ENCODE measurements at places on chromosomes 1 and 21.

DNA sequence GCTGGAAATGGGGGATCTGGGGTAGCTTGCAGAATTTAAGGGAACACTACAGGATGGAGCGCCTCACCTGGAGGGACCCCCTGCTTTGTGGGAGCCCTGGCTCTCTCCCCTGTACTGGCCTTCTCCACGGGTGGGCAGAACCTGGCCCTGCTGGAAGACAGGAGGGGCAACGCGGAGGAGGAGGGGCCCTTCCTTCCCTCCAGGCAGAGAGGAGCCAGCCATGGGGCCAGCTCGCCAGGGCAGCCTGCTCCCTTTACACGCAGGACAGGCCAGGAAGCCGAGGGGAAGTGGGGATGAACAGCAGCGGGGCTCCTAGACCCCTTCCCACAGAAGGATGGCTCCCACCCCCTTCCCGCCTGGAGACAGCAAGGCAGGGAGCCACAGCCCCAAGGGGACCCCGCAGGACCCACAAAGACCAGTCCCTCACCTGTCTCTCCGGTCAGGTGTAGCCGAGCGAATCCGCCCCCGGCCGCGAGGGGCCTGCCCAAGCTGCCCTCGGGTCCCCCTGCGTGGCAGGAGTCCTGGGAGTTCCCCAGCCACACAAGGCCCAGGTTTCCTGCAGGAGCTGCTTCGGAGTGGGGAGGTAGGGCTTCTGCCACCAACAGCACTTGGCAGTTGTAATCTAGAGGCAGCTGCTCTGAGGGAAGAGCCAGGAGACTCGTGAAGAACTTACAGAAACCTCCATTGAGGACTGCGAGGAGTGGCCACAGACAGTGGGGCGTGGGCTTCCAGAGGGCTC lies 1.6 kb upstream of the SLC19A1 start:
- no peak for DNase-seq

DNA sequence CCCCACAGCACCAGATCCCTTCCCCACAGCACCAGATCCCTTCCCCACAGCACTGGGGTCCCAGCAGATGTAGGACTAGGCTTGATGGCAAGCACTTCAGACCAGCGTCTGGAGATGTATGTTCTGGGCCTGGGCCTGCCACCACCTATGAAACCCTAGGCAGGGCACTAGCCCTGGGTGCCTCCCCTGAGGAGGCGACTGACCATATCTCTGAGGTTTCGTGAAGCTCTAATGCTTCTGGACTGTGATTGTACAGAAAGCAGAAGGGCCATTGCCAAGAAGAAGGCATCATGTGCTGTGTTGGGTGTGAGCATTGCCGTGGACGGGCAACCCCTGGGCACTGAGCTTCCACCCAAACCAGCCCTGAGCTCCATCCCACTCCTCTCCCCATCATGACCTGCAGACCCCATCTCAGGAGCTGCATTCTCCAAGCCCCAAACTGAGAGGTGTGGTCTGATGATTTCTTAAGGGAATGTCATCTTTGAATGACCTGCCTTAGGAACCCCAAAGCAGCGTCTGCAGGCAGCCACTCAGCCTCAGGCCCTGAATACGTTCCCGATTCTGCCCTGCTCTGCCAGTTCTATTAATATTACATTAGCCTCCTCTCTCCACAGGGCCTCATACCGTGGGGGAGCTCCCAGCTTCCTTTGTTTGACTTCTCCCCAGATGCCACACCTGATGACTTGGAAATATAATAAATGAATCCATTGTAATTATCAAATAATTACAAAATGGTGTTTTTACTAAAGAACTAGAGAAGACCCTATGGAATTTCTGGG lies 163.4 kb downstream of the TRIM33 start:
- no peak for DNase-seq

- DNase-seq = no peak
Measured at GRCh38 chr1:209391792-209392191, 191.7 kb upstream of the CAMK1G start.

- DNase-seq = no peak
Measured at GRCh38 chr1:118118873-118119463, 66.1 kb downstream of the SPAG17 start.

GRCh38 chr1:101148980-101149379 lies 87.8 kb upstream of the S1PR1 start:
- no peak for DNase-seq

DNA sequence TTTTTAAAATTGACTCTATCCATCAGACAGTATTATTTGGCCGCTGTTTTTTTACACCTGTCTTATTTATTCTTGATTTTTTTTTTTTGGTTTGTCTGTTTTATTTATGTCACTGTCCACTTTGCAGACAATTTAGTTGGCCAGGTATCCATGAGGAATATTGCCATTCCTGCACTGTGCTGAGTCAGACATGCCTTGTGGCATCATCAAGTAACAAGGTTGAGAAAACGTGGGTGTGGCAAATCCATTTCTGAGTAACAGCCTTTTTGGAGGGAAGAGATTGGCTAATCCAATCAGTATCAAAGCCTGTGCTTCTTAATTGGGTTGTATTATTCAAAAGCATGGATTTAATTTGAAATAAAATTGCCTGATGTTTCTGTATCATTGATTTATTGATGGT lies 463.1 kb downstream of the USP25 start:
- no peak for DNase-seq

DNA sequence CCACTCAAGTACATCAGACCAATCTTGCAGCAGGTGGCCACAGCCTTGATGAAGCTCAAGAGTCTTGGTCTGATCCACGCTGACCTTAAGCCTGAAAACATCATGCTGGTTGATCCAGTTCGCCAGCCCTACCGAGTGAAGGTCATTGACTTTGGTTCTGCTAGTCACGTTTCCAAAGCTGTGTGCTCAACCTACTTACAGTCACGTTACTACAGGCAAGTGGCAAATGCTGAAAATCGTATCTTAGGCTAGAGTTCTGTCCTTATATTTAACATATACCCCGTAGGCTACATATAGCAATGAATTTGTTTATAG lies 12.1 kb downstream of the HIPK1 start:
- no peak for DNase-seq

- DNase-seq = peak; percentile 51
Measured at GRCh38 chr1:14037101-14037847, 337.3 kb downstream of the PRDM2 start.

- no peak for DNase-seq
Measured at GRCh38 chr1:208235356-208235981, 8.7 kb downstream of the PLXNA2 start.

Measured in DMS79 (cell line).